ENCODE measurements at places on chromosomes 4 and X. TPM values are rescaled to one million over a fixed set of nuclear protein-coding genes. Genes with fewer than 3 reads are reported as not detected.

- no peak for DNase-seq
- H3K4me1 ChIP-seq, result no peaks in the 10 kb centered on the region
- no peak overlapping the region for H3K4me3 ChIP-seq
- no peak overlapping the region for H3K27ac ChIP-seq
- no peaks in the 10 kb centered on the region for H3K27me3 ChIP-seq
- H3K36me3 ChIP-seq, result no peaks in the 10 kb centered on the region
Observed at GRCh38 chr4:176616151-176616550, 176.6 kb downstream of the VEGFC start.

- H3K27ac ChIP-seq, result no peak overlapping the region
- no peak for DNase-seq
- no peak overlapping the region for H3K4me3 ChIP-seq
- H3K27me3 ChIP-seq, result no peaks in the 10 kb centered on the region
Observed at GRCh38 chr4:7169134-7169533, 23.2 kb upstream of the SORCS2 start.

GRCh38 chr4:150942539-150942938 is 72.5 kb downstream of the LRBA start:
- no peak for DNase-seq
- H3K4me1 ChIP-seq, result no peaks in the 10 kb centered on the region
- no peaks in the 10 kb centered on the region for H3K36me3 ChIP-seq
- no peaks in the 10 kb centered on the region for H3K27me3 ChIP-seq

GRCh38 chr4:112183252-112183651 is 38.0 kb downstream of the FAM241A start:
- H3K36me3 ChIP-seq, result no peaks in the 10 kb centered on the region
- no peaks in the 10 kb centered on the region for H3K27me3 ChIP-seq
- H3K27ac ChIP-seq, result no peak overlapping the region
- no peak overlapping the region for H3K4me3 ChIP-seq
- H3K4me1 ChIP-seq, result no peaks in the 10 kb centered on the region

- peaks cover 8% of the 10 kb centered on the region for H3K4me1 ChIP-seq
- H3K27me3 ChIP-seq, result no peaks in the 10 kb centered on the region
- no peak overlapping the region for H3K4me3 ChIP-seq
- no peak overlapping the region for H3K27ac ChIP-seq
- DNase-seq, result no peak
Observed at GRCh38 chrX:9147086-9147485, 113.2 kb upstream of the FAM9B start.

Gene IL2RG
- total RNA-seq, result 8.1 TPM

GRCh38 chr4:73976716-73977115 is 5.1 kb downstream of the PF4 start:
- H3K36me3 ChIP-seq, result no peaks in the 10 kb centered on the region
- no peak for DNase-seq
- H3K4me3 ChIP-seq, result no peak overlapping the region
- H3K27ac ChIP-seq, result no peak overlapping the region

Gene NSG1
- 6.8 TPM for total RNA-seq

Gene HEPH
- total RNA-seq, result 78.2 TPM

DNA sequence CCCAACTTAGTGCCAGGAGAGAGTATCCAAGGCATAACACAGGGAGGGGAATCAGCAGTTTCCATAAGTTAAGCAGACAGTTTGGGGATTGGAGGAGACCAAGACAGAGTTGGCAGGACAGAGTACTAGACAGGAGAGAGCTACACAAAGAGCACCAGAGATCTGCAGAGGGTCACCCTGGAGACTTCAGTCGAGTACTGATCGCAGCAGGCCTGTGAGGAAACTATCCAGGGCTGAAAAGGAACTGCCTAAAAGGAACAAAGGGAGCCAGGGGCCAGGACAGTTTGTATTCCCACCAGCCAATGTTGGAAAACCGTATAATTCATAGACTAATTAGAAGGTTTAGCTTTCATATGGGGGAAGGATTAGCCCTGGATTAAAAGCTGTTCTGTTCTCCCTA is 80.6 kb upstream of the ENPP6 start:
- no peak overlapping the region for H3K4me3 ChIP-seq
- no peaks in the 10 kb centered on the region for H3K4me1 ChIP-seq
- H3K27me3 ChIP-seq, result no peaks in the 10 kb centered on the region
- no peak for DNase-seq
- H3K27ac ChIP-seq, result no peak overlapping the region

DNA sequence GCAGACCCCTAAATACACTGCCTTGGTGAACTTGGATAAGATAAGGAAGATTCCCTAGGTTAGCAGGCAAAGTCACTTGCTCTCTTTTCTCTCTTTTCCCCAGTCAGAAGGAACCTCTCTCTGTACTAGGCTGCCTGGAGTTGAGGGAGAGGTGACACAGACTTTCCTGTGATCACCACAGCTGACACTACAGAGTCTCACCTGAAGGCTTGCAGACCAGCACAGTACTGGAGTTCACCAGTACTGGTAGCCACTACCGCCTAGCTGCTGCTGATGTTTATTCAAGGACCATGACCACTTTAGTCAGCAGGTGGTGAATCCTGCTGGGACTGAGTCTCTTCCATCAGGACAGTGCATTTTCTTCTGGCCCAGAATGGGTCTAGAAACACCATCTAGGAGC is 63.3 kb downstream of the PTPN13 start:
- no peaks in the 10 kb centered on the region for H3K36me3 ChIP-seq
- H3K4me1 ChIP-seq, result no peaks in the 10 kb centered on the region
- DNase-seq, result no peak
- no peaks in the 10 kb centered on the region for H3K27me3 ChIP-seq
- H3K27ac ChIP-seq, result no peak overlapping the region

DNA sequence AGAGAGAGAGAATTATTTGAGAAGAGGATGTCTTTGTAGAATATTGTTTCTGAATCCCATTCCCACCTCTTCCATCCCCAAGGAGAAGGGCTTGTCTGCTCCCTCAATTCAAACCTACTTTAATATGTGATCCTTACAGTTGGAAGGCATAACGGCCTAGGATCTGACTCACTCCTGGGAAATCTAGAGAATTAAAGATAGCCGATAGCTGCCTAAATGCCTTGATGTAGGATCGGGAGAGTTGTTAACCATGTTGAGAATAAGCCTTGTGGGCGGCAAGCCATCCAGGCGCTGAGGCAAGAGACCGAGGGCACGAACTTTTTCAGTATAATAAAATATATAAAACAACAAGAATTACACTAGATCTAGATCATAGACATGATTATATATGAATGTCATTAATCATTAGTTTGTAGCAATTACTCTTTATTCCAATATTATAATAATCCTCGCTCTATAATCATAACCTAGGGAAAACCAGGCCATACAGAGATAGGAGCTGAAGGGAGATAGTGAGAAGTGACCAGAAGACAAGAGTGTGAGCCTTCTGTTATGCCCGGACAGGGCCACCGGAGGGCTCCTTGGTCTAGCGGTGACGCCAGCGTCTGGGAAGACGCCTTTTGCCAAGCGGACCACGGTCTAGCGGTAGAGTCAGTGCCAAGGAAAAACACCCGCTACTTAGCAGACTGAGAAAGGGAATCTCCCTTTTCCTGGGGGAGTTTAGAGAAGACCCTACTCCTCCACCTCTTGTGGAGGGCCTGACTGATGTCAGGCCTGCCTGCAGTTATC is 13.5 kb downstream of the EMCN start:
- no peaks in the 10 kb centered on the region for H3K4me1 ChIP-seq
- DNase-seq, result no peak
- H3K27ac ChIP-seq, result no peak overlapping the region
- no peak overlapping the region for H3K4me3 ChIP-seq
- no peaks in the 10 kb centered on the region for H3K27me3 ChIP-seq
- no peaks in the 10 kb centered on the region for H3K36me3 ChIP-seq

DNA sequence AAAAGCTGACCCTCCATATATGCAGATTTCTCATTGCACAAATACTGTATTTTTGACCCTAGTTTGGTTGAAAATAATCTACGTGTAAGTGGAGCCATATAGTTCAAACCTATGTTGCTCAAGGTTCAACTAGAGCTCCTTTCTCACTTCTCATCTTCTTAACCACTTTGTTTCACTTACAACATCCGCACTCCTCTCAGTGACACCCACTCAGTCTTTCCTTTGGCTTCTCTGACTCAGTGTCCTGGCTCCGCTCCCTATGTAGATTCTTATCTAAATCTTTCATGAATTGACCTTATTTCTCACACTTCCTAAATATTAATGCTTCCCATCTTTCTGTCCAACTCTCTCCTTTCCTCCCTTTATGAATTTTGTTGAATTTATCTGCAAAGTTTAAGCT is 32.9 kb upstream of the DKK2 start:
- no peak for DNase-seq
- no peaks in the 10 kb centered on the region for H3K4me1 ChIP-seq
- no peak overlapping the region for H3K4me3 ChIP-seq
- no peaks in the 10 kb centered on the region for H3K27me3 ChIP-seq
- no peak overlapping the region for H3K27ac ChIP-seq

- no peak for DNase-seq
- no peak overlapping the region for H3K4me3 ChIP-seq
- H3K27me3 ChIP-seq, result no peaks in the 10 kb centered on the region
- H3K4me1 ChIP-seq, result no peaks in the 10 kb centered on the region
- no peaks in the 10 kb centered on the region for H3K36me3 ChIP-seq
- no peak overlapping the region for H3K27ac ChIP-seq
Observed at GRCh38 chr4:134024251-134024650, 177.3 kb downstream of the PABPC4L start.

- H3K4me1 ChIP-seq, result no peaks in the 10 kb centered on the region
- no peak overlapping the region for H3K4me3 ChIP-seq
- no peaks in the 10 kb centered on the region for H3K36me3 ChIP-seq
- no peak for DNase-seq
Observed at GRCh38 chrX:13188731-13189309, 131.0 kb downstream of the ATXN3L start.

DNA sequence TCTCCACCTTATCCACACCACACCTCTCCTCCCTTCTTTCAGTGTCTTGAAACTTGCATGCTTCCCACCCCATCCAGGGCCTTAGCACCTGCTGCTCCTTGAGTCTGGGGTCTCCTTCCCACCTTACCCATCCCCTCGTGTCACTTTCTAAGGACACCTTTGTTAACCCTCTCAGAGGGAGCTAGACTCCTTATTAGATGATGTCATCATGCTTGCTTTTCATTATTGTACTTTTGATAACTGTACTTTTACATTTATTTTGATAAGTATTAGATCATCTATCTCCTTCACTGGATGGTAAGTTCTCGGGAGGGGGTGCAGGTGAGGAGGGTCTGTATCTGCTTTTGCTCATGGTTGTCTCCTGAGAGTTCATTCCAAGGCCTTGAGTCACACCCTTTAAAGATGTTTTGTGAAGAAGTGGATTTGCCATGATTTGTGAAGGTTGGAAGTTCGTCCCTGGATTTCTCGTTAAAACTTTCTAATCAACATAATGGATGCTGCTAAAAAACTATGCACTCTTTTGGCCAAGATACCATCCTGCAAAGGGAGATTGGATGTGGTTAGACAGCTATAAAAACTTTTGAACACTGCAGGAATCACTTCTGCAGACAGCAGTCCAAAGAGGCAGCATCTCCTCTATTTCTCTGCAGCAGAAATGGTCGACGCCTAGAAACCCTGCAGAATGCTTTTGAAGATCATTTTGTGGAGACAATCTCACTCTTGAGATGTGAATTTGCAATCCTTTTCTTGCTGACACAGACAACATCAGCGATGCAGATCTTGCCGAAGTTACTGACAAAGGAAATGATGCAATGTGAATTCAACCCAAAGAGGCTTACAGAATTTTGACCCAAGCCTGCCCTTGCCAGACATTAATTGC is 69.6 kb downstream of the ENPP6 start:
- no peaks in the 10 kb centered on the region for H3K27me3 ChIP-seq
- no peaks in the 10 kb centered on the region for H3K36me3 ChIP-seq

DNA sequence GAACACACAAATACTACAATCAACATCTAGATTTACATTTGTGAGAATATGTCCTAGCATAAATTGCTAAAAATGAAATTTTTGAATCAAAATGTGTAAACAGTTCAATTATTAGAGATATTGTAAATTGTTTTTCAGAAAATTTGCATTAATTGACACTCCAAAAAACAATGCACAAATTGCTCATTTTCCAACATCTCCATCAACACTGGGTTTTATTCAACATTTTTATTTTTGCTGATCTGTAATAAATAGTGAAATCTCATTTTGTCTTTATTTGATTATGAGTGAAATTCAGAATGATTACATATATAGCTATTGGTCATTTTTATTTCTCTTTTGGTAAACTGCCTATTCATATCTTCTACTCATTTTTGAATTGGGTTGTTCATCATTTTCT is 120.0 kb upstream of the GRIA3 start:
- no peak for DNase-seq
- H3K4me3 ChIP-seq, result no peak overlapping the region

Gene SMIM10
- total RNA-seq, result 11.3 TPM

DNA sequence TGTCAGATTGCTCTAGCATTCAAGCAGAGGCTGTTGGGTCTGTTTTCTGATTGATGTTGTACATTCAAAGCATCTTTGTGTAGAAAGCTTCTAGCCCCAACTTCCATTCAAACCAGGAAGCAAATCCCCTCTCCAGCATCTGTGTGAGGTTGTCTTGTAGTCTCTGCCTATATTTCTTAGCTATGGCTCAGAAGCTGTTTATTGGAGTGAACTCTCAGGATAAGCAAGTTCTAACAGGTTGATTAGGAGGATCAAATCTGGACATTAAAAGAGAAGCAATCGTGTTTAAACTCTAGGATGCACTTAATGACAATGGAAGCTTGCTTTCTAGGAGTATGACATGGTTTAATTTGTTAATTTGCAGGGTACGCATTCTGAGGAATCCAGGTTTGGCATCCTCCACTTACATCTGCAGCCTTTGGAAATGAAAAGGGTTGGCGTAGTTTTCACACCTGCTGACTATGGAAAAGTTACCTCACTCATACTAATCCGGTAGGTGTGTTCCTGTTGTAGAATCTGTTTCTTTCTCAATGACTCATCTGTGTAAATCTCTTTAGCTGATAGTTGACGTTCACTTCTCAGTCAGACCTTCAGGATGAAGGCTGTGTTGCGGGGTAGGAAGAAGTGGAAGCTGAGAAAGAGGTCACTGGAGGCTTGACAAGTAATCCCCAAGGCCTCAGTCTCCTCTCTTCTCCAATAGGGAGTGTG is 88.0 kb upstream of the TLR2 start:
- H3K4me3 ChIP-seq, result no peak overlapping the region
- no peaks in the 10 kb centered on the region for H3K27me3 ChIP-seq
- no peak overlapping the region for H3K27ac ChIP-seq

DNA sequence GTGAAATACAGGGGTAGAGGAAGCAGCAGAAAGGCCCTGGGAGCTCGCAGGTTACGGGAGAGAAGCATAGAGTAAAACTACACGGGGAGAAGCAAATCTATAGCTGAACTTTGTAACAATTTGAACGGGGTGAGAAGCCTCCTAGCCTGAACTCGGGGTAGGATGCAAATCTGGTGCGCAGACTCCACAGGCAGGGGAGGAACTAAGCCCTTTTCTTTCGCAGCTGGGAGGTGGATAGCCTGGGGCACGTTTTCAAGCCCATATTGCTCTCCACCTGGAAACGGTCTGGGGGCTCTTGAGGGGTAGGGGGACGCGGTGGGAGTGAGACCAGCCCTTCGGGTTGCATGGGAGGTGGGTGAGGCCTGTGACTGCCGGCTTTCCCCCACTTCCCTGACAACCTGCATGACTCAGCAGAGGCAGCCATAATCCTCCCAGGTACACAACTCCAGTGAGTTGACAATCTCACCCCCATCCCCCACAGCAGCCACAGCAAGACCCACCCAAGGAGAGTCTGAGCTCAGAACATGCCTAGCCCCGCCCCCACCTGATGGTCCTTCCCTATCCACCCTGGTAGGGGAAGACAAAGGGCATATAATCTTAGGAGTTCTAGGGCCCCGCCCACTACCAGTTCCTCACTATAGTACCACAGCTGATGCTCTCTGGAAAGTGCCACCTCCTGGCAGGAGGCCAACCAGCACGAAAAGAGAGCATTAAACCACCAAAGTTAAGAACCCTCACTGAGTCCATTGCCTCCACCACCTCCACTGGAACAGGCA is 29.9 kb downstream of the SOWAHB start:
- no peaks in the 10 kb centered on the region for H3K4me1 ChIP-seq
- no peaks in the 10 kb centered on the region for H3K27me3 ChIP-seq
- no peak overlapping the region for H3K4me3 ChIP-seq
- no peak overlapping the region for H3K27ac ChIP-seq
- no peaks in the 10 kb centered on the region for H3K36me3 ChIP-seq

Gene PPP2R2C
- total RNA-seq, result 1.6 TPM

Measured in sigmoid colon (tissue), 7 donors.